Kidney (tissue), 22 donors: ENCODE measurements at places on chromosomes 4 and X.

GRCh38 chrX:38627683-38628082, 66.3 kb downstream of the TSPAN7 start:
- DNase-seq: no peak

- no peak for DNase-seq
These were observed 125.8 kb upstream of the VCX3A start for GRCh38 chrX:6660567-6661264.

DNA sequence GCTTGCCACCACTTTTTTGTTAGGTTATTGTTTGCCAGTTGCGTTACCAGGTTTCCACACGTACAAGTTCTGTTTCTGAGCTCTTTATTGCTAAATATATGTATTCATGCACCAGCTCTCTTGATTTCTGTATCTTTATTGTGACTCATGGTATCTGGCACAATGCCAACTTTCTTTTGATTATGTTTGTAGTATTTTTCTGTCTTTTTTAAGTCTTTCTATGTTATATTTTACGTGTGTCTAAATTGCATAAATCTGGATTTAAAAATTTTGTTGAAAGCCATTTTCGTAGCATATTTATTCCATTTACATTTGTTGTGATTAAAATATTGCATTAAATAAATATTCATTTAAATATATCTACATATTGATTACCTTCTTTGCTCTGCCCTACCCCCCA, 73.8 kb downstream of the KDM6A start:
- DNase-seq: no peak

DNA sequence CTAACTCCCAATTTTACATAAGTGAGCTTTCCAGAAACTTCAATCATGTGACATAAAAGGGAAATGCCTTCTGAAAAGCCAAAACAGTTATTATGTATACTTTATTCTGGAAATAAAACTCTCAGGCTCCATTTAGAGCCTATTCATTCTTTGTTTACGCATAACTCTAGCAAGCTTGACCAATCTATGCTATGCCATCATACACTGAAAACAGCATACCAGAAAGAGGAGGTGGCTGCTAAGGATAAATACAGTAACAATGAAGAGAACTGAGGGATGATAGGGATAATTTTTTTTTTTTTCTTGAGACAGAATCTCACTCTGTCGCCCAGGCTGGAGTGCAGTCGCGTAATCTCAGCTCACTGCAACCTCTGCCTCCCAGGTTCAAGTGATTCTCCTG, 24.4 kb downstream of the CDKL2 start:
- DNase-seq: no peak
